ENCODE measurements at places on chromosomes 4 and X.

- no peak for DNase-seq
Observed at GRCh38 chrX:66012094-66012534, 27.8 kb downstream of the VSIG4 start.

DNA sequence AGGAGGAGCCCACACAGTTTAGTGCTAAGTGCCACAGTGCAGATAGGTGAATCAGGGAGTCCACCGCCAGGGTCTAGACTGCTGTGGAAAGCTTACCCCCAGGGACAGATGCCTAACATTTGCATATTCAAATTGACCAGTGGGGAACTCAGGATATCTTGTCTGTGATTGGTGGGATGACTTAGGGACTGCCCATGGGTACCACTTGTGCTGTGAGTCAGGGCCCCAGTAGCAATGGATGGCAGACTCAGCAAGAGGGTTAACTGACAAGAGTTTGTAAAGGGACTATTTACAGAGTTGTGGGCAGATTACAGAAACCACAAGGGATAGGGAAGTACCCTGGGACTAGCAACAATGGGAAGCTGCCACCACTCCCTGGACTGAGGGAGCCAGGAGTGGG lies 282.1 kb downstream of the BCOR start:
- no peak for DNase-seq

GRCh38 chr4:79044141-79044659 lies 105.0 kb upstream of the PAQR3 start:
- no peak for DNase-seq

DNA sequence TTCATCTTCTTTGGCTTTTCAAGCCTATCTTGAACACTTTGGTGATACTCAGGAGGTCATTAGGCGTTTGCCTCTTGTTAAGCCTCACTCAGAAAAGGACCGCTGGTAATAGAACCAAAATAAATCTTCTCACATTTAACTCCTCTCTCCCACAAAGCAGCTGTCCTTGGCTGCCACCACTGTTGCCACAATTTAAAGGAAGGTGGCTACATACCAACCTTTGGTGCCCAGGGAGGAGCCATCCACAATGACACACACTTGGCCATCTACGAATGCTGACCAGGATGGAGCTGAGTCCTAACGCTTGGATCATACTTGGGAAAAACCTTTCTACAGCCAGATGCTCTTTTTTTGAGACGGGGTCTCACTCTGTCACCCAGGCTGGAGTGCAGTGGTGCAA lies 210.2 kb downstream of the HS6ST2 start:
- no peak for DNase-seq

DNA sequence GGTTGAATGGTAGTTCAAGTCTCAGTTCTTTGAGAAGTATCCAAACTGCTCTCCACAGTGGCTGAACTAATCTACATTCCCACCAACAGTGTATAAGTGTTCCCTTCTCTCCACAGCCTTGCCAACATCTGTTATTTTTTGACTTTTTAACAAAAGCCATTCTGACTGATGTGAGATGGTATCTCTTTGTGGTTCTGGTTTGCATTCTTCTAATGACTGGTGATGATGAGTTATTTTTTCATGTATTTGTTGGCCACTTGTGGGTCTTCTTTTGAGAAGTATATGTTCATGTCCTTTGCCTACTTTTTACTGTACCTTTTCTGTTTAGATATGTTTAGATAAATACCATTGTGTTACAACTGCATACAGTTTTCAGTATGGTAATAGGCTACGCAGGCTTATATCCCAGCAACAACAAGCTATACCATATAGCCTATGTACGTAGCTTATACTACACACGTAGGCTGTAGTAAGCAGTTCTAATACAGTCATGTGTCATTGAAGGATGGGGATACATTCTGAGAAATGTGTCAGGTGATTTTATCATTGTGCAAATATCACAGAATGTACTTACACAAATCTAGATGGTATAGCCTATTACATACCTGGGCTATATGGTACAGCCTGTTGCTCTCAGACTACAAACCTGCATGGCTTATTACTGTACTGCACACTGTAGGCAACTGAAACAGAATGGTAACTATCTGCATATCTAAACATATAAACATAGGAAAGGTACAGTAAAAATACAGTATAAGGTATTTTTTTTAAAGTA lies 28.1 kb downstream of the KLHL8 start:
- no peak for DNase-seq

- DNase-seq = no peak
Observed at GRCh38 chr4:56468097-56468422, 643 bp downstream of the SRP72 start.

- no peak for DNase-seq
Observed at GRCh38 chrX:42900947-42901346, 123.0 kb upstream of the PPP1R2C start.

GRCh38 chr4:149993030-149993429 lies 85.2 kb upstream of the DCLK2 start:
- no peak for DNase-seq

GRCh38 chrX:138794246-138794645 lies 82.7 kb upstream of the FGF13 start:
- DNase-seq = no peak

- DNase-seq = no peak
Observed at GRCh38 chr4:121686255-121686654, 10.5 kb downstream of the ANXA5 start.
